Hindlimb muscle (tissue), 1 donor: ENCODE measurements at places on chromosomes 6 and 20. TPM values are rescaled to one million over a fixed set of nuclear protein-coding genes. Genes with fewer than 3 reads are reported as not detected.

DNA sequence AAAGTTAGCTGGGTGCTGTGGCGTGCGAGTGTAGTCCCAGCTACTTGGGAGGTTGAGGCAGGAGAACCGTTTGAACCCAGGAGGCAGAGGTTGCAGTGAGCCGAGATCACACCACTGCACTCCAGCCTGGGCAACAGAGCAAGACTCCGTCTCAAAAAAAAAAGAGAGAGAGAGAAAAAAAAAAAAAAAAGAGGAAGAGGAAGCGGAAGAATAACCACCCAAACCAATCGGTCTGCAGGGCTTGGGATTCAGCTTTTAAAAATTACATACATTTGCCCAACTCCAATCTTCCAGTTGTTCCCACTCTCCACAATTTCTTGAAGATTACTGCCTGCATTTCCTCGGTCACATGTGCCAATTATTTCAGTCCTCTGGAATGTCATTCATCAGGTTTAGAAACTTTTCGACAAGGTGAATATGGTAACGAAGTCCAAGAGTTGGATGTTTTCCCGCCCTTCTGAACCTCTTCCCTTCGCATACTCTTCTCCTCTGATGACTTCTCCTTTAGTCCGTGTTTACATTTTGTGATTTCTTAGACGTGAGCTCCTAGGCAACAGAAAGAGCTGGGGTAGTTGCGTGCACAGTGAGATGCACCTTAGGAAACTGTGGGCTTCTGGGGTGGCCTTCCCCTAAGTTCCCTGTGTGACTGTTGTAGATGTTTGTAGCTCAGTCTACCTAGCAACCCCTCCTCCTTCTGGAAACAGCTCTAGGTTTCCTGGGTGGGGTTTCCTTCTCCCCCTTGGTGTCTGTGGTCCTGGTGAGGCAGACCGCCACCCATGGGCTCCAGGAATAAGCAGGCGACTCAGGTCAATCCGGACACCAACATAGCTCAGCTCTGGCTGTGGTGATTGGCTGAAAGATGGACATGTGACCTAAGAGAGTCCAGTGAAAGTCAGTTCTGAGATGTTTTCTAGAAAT, 63.0 kb upstream of the NCOA3 start:
- DNase-seq = no peak

GRCh38 chr6:69337311-69337710, 459.5 kb downstream of the LMBRD1 start:
- DNase-seq = no peak

DNA sequence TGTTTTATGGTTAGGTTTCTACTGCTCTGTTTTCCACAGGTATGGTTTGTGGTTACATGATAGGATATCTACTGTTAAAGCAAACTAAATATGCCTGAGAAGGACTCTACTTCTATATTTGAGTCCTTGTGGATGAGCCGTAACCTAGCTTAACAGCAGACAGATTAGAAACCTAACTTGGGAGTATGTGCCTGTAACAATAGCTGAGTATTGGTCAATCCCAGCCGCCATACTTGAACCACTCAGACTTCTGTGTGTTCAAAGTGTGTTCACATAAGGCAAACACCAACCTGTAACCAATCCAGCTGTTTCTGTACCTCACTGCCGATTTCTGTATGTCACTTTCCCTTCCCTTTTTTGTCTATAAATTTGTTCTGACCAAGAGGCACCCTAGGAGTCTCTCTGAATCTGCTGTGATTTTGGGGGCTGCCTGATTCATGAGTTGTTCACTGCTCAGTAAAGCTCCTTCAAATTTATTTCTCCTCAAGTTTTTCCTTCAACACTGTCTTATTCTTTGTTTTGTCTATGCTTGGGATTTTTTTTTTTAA, 37.1 kb downstream of the PHF3 start:
- no peak for DNase-seq

Gene SLC22A16
- polyA plus RNA-seq = 0.45 TPM

Gene CST1
- polyA plus RNA-seq = not detected

Gene OTOR
- not detected for polyA plus RNA-seq

Gene IP6K3
- 38.8 TPM for polyA plus RNA-seq

DNA sequence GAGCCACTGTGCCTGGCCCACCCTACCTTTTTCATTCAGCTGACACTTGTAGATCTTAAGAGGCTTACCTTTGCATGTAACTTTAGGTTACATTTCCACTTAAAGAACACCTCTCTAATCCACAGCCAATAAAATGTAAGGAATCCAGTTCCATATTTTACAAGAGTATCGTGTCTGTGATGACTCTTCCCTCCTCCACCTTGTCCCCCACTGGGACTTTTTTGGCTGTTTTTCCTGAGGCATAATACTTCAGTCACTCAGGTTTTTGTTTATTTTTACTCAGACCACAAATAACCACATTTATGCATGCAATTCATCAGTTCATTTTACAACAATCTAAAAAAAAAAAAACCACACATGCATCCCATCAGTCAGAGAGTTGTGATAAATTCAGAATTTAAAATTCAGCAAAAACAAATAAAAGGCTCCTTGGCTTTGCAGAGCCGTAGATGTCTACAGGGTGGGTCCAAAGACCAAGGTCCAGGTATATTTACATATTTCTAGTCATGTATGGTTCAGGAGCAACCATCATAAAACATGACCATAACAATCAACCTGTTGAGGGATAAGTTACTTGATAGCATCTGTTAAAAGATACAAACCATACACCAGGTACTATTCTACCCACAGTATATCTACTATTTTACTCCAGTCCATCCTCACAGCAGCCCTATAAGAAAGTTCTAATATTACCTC, 9.9 kb downstream of the ATXN1 start:
- DNase-seq = no peak

- DNase-seq = peak; percentile 54
Observed at GRCh38 chr20:38109591-38110524, 55.2 kb downstream of the TGM2 start.

GRCh38 chr20:58852543-58853271, at the start of gene GNAS:
TSS of gene GNAS (plus strand) at chr20:58852716.
- peak; percentile 78 for DNase-seq

DNA sequence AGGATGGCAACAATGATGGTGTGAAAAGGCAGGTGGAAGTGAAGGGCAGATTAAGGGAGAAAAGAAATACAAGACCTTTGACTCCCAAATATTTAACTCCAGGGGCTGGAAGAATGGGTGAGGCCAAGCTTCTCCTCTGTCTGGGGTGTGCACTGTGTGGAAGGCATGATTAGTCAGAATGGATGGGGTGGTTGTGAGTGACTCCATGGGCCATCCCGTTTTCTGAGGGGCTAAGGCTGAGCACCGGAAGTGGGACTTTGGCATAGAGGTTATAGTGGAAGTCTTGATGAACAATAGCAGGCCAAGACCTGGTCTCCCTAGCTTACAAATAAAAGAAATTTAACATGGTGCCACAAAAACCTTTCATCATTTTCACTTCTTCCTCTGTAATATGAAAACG, 12.1 kb downstream of the E2F3 start:
- DNase-seq = no peak

Gene SLC17A1
- not detected for polyA plus RNA-seq

GRCh38 chr6:7073082-7073820, 34.5 kb upstream of the RREB1 start:
- DNase-seq = no peak

GRCh38 chr6:26156850-26157250, 69.6 kb downstream of the HFE start:
- DNase-seq = peak; percentile 81

DNA sequence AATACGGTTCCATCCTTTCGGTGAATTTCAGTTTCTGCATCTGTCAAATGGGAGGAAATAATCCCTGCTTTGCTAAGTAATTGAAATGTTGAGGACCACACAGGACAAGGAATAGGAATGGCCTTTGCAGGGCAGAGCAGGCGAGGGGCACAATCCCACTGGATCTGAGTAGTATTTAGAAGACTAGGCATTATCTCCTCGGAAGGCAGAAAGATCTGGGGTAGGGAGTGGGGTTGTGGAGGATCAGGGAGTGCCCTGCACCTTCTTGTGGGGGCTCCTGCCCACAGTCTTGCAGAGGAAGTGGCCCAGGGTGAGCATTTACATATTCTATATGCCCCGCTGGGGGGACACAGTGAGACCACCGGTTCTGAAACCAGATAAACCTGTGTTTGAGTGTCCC, 87.1 kb upstream of the SIRPA start:
- DNase-seq = no peak

DNA sequence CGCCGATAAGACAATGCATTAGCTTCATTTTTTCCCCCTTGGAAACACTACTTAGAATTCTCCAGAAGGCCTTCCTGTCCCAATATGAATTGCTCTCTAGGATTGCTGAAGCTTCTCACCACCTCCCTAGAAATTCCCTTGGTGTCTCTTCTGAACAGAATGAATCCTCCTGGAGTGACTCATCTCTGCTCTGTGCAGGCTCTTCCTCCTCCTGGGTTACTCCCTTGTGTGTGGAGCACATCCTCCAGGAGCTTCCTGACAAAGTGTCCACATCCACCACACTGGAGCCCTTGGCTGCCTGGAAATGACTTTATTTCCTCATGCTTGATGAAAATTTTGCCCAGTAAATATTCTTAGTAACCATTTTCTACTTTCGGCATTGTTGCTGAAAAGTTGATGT, 54.4 kb downstream of the DTNBP1 start:
- DNase-seq = no peak

DNA sequence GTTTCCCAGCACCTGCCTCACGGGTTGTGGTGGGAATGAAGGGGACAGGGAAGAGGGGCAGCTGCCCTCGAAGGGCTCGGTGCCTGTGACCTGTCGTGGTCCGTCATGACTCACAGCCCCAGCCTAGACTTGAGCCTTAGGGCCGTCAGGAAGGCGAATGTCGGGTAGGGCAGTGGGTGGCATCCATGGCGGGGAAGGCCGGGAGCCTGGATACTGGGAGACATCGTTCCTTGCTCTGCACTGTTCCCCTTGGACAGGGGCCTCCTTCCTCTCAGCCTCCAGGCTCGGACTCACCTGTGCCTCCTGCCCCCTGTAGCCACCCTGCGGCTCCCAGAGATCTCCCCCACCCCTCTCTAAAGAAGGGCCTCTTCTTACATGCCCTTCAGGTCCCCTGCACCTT, 52.2 kb upstream of the APCDD1L start:
- no peak for DNase-seq

DNA sequence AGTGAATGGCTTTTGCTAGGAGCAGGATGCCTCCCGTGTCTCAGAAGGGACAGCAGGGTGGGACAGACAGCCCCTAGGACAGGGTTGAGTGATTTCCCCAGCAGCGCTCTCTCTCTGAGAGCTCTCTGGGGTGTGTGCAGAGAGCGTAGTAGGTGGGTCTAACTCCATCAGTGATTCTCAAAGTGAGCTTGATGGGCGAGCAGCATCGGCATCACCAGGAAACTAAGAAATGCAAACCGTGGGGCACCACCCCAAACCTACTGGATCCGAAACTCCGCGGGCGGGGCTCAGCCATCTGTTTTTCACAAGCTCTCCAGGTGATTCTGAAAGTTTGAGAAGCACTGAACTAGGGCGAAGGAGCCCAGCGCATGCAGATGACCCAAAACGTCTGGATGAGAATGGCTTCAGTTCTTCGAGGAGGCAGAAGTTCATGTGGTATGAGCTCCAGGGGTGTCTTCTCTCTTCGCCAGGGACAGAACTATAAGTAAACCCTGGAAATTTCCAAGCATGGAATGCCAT, 119.6 kb upstream of the RNF24 start:
- DNase-seq = no peak

DNA sequence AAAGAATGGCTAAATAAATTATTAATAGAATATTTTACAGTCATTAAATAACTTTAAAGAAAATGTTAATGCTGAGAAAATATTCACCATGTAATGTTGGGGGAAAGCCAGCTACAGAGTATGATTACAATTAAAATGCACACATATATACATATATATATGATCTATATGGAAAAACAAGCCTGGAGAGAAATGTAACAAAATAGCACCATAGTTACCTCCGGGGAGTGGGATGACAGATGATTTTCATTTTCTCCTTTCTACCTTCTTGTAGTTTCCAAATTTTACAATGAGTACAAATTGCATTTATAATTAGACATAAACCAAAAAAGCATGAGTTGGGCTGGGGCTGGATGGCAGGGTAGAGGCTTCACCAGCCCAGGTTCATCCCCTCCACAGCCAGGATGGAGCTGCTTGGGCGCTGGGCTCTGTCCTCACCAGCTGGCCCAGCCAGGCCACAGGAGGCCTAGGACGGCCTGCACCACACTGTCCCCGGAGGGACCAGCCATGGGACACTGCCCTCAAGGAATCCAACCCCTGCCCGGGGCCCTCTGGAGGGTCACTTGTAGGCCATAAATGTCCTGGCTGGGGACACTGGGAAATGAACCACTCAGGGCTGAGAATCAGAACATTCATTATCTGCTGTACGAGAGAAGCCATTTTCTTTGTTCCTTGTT, 10.3 kb downstream of the C20orf203 start:
- no peak for DNase-seq

DNA sequence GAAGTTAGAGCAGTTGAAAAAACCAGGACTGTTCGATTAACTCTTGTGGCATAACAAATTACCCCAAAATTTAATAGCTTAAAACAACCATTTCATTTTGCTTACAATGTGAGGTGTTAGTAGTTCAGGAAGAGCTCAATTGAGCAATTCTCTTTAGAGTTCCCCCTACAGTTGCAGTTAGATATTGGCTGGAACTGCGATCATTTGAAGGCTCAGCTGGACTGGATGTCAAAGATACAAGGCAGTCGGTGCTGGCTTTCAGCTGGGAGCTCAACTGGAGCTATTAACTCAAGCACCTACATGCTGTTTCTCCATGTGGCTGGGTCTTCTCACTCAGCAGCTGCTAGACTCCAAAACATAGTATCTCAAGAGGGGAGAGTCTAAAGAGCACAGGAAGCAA, 96.0 kb upstream of the LOC128125822 start:
- DNase-seq = no peak

Gene MYB
- polyA plus RNA-seq = 1.3 TPM

- DNase-seq = peak; percentile 72
Observed at GRCh38 chr6:75094614-75095200, 111.1 kb downstream of the COL12A1 start.

Gene TOX2
- polyA plus RNA-seq = 4.1 TPM

- DNase-seq = peak; percentile 38
Observed at GRCh38 chr20:19566226-19566945, 191.7 kb upstream of the RIN2 start.

DNA sequence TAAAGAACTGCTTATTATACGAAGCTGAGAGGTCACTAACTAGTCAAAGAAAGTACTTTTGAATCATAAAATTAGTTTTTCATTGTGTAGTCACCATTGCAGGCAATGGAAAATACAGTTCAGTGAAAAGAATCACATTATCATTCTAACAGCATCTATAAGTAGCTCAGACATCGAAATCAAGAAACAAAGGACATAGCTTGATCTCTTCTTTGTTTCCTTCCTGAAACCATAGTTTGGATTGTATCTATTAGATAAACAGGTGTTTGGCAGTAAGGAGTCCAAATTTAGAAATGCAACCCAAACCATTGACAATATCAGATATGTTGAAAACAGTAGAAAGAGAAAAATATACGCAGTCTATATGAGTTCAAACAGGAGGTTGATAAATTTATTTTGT, 697.3 kb downstream of the TFAP2A start:
- no peak for DNase-seq

Gene NKX2-4
- polyA plus RNA-seq = not detected

Gene KCNK5
- 1.1 TPM for polyA plus RNA-seq

Gene EPB41L1
- polyA plus RNA-seq = 20.8 TPM

- no peak for DNase-seq
Observed at GRCh38 chr6:80129485-80129884, 23.0 kb downstream of the BCKDHB start.

Gene EDN1
- 2.0 TPM for polyA plus RNA-seq

Gene LHFPL5
- polyA plus RNA-seq = not detected

Gene UBE2C
- 26.2 TPM for polyA plus RNA-seq

GRCh38 chr6:32794510-32794909, 22.3 kb downstream of the HLA-DOB start:
- DNase-seq = no peak
